ENCODE measurements at places on chromosomes 16 and 17. TPM values are rescaled to one million over a fixed set of nuclear protein-coding genes. Genes with fewer than 3 reads are reported as not detected.

DNA sequence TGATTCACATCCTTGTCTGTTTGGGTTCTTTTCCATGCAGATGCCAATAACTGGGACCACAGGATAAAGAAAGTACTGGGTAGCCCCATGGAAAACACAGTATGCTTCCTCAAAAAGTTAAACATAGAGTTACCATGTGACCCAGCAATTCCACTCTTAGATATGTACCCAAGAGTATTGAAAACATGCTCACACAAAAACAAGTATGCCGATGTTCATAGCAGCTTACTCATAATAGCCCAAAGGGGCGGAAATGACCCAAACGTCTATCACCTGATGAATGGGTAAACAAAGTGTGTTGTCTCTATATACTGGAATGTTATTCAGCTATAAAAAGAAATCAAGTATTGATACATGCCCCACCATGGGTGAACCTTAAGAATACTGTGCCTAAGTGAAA is 55.4 kb downstream of the CYB5B start:
- H3K27ac ChIP-seq, result no peak overlapping the region
- H3K36me3 ChIP-seq, result no peaks in the 10 kb centered on the region
- no peak overlapping the region for H3K4me3 ChIP-seq
- no peaks in the 10 kb centered on the region for H3K4me1 ChIP-seq

DNA sequence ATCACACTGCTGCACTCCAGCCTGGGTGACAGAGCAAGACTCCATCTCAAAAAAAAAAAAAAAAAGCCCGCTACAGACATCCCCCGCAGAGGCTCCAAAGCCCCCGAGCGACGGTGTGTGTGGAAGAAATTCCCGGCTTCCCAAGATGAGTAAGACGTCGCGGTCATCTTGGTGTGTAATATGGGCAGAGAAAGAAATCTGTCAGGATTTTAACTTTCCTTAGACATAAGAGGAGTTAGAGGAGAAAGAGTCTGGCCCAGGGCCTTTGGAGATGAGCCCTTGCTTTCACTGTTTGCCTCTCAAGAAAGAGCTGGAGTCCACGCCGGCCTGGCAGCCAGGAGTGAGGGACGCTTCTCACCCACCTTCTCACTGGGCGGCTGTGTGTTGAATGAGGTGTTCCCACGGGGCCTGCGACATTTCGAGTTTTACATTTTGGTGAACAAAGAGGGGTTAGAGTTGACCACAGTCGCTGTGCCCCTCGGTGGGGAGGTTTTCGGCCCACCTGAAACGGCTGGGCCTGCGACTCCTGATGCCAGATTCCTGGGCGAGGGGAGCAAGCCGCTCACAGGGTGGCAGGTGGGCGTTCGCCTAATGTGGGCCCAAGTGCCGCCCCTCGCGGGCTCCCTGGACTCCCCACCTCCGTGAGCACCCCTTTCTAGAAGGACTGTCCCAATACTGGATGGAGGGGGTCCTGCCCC is 17.9 kb downstream of the C1QTNF1 start:
- H3K4me1 ChIP-seq, result peaks cover 10% of the 10 kb centered on the region
- H3K27ac ChIP-seq, result no peak overlapping the region
- H3K4me3 ChIP-seq, result no peak overlapping the region

CMTM1 gene
- total RNA-seq, result 19.0 TPM

TP53TG3C gene
- total RNA-seq, result not detected
